Activated naive CD4-positive, alpha-beta T cell treated with anti-CD3 and anti-CD28 coated beads, Interleukin-2, amount 50 U/mL, for 16 hours (primary cell): ENCODE measurements at places on chromosomes 5 and 9.

DNA sequence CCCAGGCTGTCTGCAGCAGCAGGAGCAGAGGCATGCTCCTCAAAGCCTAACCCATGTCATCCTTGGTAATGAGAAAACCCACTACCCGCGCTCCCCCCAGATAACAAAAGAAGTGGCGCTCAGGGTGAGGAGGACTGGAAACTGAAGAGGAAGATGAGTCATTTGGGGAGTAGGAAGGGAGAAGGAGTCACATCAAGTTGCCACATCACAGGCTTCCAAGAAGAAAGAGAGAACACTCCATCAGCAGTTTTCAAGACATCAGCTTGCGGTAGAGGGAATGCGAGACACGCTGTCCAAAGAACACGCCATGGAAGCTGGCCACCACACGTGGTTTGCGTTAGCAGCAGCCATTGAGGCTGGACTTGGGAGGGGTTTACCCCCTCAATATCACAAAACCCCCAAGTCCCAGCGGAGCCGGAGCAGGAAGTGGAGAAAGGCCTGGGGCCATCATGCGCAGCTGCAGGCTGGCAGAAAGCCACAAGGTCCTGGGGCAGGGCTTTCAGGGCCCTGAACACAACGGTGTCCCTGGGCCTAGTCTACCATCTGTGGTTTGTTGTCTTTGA, 41.5 kb downstream of the SH3PXD2B start:
- DNase-seq, result no peak

DNA sequence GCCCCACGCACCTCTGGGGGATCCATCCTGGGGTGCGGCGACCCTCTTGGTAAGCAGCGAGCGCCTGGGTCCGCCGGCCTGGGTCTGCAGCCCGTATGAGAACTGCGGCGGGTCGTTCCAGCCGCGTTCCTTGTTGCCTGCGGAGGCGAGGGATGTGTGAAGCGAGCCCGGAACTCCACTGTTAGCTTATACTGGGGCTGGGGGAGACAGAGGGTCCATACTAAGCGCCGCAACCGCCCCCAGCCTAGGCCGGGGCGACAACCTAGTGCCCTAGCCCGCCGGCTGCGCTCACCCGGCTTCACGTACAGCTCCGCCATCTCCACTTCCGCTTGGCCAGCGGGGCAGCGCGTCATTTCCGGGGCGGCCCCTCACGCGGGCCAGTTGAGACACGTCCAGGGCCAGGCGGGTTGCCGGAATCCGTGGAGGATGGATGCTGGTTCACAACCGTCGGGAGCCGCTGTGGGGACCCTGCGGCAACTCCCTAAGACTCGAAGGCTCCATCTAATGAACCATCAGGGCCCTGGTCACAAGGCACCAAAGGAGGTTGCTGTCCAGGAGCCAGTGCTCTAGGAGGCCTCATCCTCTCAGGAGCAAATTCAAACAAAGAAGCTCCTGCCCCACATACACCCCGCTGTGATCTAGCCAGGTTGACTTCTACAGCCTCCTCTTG, at the start of gene SRA1:
Gene SRA1, minus strand, starts transcription at position 338 of the 670 bp plus-strand sequence. Its CDS starts 21 bp downstream, at position 317.
- DNase-seq, result peak; percentile 82

DNA sequence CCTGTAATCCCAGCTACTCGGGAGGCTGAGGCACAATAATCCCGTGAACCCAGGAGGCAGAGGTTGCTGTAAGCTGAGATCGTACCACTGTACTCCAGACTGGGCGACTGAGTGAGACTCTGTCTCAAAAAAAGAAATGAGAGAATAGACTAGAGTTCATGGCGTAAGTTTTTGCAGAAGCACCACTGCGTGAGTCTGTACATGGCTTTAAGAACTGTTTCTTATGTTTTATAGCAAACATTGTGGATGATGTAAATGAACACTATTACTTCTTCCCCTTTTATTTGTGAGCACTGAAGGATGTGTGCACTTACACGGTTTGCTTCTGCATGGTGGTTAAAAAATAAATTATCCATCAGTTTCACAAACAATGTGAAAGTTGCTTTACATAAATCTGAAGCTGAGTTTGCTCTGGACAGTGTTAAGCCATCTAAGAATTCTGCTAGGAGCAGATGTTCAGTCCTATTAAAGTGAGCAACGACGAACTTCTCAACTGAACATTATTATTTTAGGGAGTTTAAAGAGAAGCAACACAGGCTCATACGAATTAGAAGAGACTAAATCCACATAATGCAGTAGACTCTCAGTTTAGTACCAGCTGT, 52.5 kb downstream of the ZFAND5 start:
- DNase-seq, result no peak

DNA sequence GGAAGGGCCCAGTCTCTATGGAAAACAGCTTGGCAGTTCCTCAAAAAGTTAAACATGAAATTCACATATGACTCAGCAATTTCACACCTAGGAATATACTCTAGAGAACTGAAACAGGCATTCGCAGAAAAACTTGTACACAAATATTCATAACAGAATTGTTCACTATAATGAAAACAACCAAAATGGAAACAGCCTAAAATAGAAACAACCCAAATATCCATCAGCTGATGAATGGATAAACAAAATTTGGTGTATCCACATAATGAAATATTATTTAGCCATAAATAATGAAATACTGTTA, 4.8 kb upstream of the GPR150 start:
- no peak for DNase-seq

GRCh38 chr5:122929001-122929400, 83.6 kb downstream of the SNX24 start:
- no peak for DNase-seq

GRCh38 chr5:93078082-93079038, 502.7 kb downstream of the NR2F1-AS1 start:
- DNase-seq, result no peak

GRCh38 chr5:99004960-99005359, 76.2 kb upstream of the CHD1 start:
- DNase-seq, result no peak

DNA sequence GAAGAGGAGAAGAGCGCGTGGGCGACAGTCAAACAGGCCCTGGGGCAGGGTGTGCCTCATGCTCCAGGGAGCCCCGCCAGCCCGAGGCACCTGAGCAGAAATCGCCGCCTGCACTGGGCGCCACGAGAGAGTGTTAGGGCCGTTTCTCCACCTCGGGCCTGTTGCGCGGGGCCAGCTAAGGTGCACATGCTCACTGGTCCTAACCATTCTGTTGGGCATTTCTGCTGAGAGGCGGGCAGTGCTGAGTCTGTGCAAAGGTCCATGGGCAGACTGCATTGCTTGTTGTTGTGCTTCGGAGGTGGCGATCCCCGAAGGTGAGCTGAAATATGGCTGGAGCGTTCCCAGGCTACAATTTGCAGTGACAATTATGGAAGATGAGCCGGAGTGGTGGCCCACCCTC, 367.8 kb upstream of the SPATA31A5 start:
- DNase-seq, result no peak

GRCh38 chr5:67699560-67699959, 503.0 kb upstream of the CD180 start:
- no peak for DNase-seq

- no peak for DNase-seq
Observed at GRCh38 chr5:82104872-82105271, 133.0 kb downstream of the ATG10 start.

DNA sequence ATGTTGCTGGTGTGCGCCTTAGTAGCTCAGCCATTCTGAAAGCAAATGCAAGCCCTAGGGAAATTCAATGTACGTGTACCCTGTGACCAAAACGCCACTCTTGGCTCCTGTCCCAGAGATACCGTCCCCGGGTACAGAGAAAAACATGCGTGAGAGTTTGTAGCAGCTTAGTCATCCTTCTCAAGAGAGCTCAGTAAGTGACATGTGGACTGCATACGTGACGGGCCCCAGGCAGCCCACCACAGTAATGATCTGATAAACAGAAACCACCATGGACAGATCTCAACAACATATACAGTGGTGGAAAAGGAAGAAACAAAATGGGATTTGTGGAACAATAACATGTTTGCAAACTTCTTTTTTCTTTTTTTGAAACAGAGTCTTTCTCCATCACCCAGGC, 45.1 kb downstream of the S1PR3 start:
- DNase-seq, result no peak

DNA sequence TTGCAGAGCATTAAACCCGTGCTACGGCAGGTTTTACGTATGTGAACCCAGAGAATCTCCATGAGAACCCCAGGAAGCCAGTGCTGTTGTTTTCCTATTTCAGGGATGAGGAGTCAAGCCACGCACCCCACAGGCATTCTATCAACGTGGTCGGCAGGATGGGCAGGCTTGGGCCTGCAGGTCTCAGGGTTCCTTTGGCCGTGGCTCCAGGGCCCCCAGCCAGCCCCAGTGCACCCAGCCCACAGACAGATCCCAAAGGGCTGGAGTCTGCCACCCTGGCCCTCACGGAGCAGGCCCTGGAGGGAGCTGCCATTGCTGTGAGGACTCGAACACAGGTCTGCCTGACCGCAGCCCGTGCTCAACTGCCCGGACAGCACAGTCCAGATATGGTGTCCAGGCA, 77.1 kb upstream of the STXBP1 start:
- DNase-seq, result no peak

DNA sequence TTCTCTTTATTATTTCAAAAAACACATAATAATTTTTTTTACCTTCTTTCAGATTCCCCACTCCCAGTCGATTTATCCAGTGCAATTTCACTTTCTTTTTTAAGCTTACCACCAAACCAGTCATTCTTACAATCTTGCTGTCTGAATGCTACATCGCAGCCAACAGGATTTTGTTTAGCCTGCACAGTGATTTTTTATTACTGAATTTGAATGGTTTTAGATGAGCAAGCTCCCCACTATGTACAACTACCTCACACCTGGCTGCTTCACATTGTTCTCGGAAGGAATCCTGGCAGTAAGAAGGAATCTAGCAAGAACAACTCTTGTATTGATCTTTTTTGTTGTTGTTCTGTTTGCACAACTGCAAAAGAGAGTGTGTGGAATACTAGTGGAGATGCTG, 668.1 kb upstream of the WWC1 start:
- DNase-seq, result no peak

GRCh38 chr9:17117372-17117771, 17.5 kb upstream of the CNTLN start:
- no peak for DNase-seq

- DNase-seq, result no peak
Observed at GRCh38 chr5:164561933-164562872, 1056.8 kb downstream of the MAT2B start.

- no peak for DNase-seq
Observed at GRCh38 chr9:125639057-125639456, 68.0 kb downstream of the MAPKAP1 start.

DNA sequence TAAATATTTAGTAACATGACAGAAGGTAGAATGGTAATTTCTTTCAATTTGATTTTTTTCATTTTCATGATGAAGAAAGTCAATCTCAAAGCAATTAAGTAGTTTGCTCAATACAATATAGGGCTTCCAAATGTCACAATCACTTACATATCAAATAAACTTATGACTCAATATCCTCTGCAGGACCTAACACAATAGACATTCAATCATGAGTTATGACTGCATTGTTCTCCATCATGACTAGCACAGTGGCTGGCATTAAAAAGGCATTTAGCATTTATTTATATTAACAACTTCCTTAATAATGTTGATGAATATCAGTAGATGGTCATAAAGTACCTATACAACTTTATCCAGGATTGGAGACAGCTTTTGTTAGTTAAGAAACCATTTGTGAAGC, 1499.6 kb downstream of the EFNA5 start:
- DNase-seq, result no peak

- no peak for DNase-seq
Observed at GRCh38 chr9:101472891-101473290, 37.3 kb upstream of the ALDOB start.

GRCh38 chr9:28502741-28503140, 929.5 kb upstream of the C9orf72 start:
- no peak for DNase-seq

- DNase-seq, result no peak
Observed at GRCh38 chr5:149627070-149627469, 45.8 kb downstream of the ARHGEF37 start.

- DNase-seq, result no peak
Observed at GRCh38 chr9:136359774-136360718, 3.5 kb downstream of the DNLZ start.

DNA sequence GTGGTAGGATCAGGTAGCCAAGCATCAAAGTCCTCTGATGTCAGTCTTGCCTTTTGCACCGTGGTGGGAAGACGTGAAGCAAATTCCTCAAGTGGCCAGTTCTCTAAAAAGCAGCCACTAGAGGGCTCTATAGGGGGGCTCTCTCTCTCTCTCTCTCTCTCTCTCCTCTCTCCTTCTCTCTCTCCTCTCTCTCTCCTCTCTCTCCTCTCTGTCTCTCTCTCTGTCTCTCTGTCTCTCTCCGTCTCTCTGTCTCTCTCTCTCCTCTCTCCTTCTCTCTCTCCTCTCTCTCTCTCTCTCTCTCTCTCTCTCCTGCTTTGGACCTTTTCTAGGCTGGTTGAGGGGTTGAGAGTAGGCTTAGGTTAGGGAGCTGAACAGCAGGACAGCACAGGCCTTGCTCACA, 13.9 kb upstream of the OSMR start:
- DNase-seq, result no peak

DNA sequence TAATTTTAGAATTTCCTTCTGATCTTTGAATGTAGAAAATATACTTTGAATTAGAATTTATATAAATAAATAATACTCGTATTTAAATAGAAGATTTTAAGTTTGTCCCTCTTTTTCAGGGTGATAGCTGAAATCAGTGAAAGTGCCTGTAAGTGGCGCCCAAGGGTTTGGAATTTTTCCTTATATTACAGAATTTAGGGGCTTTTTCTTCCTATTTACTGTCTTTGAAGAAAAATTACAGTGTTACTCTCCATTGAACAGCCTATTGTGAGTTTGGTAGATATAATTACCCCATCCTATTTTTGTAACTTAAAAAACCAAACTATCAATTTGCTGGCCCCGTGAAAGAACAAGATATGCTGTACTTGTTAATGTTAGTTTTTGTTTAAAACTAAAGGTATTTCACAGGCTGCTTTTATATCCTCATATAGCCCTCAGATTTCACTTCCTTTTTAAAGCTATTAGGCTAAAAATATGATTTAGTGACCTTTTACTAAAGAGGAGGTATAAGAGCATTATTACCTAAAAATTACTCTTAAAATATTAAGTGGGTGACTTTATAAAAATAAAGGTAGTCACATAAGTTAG, 3.2 kb downstream of the MAP3K1 start:
- no peak for DNase-seq

DNA sequence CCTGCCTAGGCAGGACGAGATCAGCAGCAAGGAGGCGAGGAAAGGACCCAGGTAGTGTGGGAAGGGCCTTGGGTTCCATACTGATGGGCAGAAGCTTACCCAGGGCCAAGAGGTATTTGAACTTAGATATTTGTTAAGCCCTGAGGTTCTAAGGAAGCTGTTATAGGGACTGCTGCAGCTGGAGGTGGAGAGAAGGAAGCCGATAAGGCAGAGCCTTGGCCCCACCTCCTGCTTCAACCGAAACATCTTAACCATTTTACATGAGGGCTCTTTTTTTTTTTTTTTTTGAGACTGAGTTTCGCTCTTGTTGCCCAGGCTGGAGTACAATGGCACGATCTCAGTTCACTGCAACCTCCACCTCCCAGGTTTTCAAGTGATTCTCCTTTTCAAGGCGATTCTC, 8.6 kb upstream of the AQP3 start:
- no peak for DNase-seq

GRCh38 chr9:87199278-87199677, 252.0 kb upstream of the GAS1 start:
- no peak for DNase-seq
